ENCODE measurements at places on chromosomes 1 and 21.

GRCh38 chr1:7536891-7537591, 234.1 kb upstream of the VAMP3 start:
- DNase-seq: peak; percentile 26

DNA sequence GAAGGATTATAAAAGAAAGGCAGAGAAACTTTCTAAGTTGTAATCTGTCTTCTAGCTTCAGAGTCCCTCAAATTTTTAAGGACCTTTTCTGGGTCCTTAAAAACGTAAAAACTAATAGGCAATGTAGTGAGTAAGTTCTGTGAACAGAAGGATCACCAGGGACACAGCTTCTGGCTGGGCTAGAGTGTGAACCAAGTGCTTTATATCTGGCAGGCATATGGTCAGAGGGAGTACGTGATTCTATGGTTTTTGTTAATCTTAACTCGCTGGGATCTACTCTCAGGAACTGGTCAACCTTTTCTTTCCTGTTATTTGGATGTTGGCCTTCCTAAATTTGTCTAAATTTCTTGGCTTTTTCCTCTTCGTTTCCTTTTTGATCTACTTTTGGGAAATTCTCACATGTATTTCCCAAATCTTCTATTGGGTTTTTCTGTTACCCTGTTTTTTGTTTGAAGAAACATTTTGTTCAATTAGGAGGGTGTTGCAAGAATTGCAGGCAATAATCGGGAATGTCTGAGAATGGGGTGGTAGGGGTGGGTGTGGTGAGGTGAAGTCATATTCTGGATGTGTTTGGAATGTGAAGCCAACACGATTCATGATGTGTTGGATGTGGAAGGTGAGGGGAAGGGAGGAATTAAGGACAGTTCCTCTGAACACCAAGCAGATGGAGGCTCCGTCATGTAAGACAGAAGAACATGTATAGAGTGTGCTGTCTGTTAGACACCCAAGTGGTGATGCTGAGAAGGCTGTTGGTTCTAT, 193.2 kb downstream of the FMN2 start:
- no peak for DNase-seq

GRCh38 chr1:38827318-38827717, 32.3 kb downstream of the RRAGC start:
- no peak for DNase-seq

DNA sequence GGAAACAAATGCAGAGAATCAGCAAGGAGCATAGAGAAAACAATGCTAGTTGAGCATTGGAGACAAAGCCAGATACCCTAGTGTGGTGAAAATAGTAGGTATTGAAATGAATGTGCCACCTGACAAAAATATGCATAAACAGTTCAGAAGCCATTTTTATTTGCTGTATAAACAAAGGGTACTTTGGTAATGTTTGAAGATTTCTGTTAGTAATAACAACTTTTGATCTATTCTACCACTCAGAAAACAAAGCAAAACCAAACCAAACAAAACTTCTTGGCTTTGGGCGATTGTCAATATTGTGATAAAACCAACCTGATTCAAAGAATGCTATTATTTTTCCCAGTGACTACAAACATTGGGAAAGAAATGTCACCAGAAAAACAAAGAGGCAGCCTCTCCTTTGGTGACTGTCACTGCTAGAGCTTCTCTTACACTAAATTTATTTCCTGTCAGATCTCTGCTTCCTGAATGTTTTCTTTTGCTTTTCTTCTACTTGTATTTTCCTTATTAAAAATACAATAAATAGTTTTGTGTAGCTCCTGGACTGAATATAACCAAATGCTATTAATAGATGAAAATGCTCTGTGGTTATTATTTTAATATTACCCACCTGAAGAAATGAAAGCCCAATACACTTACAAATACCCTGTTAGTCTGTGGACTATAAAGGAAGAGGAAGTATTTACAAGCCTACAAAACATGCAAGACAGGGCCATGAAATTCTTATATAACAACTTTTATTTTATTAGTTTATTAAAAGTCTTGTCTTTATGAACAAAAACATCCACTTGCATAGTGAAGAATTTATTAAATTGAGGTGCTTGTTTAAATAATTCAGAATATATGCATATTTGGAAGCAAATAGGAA, 5.7 kb downstream of the ATP6V1G3 start:
- DNase-seq: no peak

DNA sequence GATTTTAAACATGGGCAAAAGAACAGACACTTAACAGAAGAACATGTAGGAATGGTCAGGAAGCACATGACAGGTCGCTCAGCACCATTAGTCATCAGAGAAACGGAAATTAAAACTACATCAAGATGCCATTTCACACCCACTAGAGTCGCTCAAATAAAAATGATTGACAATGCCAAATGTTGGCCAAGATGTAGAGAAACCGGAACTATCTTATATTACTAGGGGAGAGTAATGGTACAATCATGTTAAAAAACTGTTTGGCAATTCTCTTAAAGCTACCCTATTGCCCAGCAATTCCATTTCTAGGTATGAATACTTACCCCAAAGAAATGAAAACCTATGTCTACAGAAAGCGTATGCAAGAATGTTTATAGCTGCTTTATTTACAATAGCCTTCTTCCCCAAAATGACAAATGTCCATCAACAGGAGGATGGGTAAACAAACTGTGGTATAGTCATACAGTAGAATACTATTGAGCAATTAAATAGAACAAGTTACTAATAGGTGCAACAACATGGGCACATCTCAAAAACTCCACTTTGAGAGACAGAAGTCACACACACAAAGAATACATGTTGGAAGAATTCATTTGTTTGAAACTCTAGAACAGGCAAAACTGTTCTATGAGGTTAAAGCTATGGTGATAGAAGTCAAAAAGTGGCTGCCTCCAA, 92.8 kb downstream of the ETS2 start:
- no peak for DNase-seq

DNA sequence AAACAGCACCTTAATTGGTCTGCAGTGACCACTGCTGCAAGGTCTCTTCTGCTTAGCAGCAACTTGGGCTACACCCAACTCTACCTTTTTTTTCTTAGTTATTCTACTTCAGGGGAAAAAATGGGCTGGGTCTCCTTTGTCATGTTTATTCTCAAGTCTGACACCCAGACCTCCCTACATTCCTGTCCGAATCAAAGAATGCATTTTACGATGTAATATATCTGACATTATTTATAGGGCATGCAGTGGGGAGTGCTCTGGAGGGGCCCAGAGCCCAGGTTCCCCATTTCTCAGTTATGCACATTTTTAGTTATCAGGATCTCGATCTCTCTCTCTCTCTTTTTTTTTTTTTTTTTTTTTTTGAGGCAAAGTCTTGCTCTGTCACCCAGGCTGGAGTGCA, 50.5 kb downstream of the OPTC start:
- no peak for DNase-seq

GRCh38 chr1:184930645-184931044, 43.7 kb downstream of the NIBAN1 start:
- no peak for DNase-seq

DNA sequence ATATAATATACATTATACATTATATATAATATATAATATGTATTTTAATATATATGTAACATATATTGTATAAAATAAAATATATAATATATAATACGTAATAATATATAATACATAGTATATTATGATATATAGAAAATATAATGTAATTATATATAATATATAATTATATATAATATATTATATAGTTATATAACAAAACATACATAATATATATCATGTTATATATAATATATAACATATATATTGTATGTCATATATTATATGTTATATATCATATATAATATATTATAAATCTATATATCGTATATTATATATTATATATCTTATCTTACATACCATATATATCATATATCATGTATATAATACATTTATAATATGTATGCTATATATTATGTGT, 248.2 kb upstream of the TPTE start:
- DNase-seq: no peak

DNA sequence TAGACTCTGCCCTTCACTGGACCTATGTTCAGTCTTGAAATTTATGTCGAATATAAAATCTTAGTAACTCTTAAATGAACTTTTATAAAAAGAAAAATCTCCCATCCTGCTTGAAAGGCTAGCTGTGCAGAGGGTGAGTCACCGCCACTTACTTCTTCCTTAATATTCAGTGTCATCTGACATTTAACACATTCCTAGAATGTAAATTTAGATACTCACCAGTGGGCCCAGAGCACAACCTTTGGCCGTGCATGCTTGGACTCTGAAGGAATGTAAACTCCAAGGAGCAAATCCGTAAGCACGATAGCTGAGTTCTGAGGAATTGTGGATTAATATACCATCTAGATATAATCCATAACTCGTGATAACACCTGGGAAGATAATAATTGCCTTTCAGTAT, 403.3 kb downstream of the KCTD3 start:
- DNase-seq: no peak

DNA sequence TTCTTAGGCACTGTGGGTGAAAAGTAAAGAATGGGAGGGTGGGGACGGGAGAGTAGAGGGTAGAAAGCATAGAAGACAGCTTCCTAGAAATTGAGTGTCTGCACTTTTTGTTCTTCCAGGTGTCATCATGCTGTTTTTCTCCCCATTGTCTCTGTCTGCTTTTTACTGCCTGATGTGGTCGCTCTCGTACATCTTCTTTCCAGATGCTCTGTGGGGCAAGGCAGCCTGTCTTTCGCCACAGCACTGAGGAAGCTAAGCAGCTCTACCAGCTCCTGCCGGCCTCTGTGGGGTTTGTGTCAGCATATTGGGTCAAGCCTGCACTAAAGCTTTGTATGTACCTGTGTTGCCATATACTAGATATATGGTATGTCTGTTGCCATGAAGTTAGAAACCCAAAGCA, 13.2 kb downstream of the TMEM269 start:
- no peak for DNase-seq

DNA sequence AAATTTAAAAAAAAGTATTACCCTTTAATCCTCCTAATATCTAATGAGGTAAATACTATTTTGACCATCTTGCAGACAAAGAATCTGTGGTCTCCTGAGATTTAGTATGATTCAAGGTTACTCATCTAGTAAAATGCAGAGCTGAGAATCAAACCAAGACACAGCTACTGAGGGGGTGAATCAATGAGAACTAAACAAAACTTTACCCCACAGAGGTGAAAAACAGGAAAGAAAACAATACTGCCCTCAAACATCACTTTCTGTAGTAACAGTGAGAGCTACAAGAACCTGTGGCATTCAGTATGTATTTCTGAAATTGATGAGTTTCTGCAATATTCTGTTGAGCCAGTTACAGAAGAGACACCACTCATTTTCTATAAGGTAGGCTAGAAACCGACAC, 85.1 kb downstream of the JAK1 start:
- no peak for DNase-seq

GRCh38 chr1:19372136-19372514, 60.0 kb downstream of the SLC66A1 start:
- DNase-seq: no peak

DNA sequence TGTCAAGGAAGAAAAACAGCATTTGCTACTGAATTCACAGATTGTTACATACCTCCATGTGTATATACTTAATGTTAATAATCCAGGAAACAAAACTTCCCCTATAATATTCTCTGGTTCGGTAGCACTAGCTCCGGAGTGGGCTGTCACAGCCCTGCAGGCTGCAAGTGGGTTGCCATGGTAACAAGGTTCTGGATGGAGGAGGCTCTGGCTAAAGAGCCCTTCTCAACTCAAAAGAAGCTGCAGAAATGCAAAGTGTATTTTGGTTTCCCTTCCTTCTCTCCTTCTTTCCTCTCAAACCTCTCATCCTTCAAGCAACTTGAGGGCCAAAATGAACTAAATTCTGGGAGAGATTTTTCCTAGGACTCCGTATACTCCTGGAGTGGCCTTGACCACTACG, 45.2 kb downstream of the ASTN1 start:
- DNase-seq: no peak

- DNase-seq: no peak
Measured at GRCh38 chr1:84603941-84604830, 29.9 kb upstream of the CTBS start.

- DNase-seq: no peak
Measured at GRCh38 chr1:24957016-24957807, 27.1 kb upstream of the RUNX3 start.

DNA sequence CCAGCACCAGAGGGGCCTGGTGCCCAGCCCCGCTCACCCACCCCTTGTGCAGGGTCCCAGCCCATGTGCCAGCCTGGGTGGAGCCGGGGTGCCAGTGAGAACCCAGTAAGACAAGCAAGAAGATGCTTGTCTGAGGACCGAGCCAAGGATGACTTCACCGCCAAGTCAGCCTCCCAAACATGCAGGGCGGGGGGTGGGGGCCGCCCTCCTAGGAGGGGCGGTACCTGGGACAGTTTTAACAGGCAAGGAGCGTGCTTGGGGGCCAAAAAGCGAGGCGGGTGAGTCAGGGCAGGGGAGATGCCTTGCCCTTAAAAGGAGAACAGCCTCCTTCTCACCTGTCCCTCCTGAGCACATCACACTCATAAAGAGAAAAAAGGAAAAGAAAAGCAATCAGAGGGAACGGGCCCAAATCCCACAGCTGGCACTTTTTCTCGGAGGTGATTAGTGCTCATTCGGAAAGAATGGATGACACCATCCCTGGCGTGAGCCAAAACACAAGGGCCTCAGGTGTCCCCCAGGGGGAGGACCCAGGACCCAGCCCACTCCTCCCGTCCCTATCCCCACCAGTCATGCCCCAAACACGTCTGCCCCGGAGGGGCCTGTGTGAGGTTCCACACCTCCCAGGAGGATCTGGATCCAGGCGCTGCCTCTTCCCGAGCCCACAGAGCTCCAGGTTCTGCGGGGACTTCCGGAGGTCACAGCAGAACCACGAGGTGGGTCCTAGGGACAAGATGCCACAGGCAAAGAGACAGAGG, 77.6 kb upstream of the IFFO2 start:
- DNase-seq: peak; percentile 37

- DNase-seq: no peak
Measured at GRCh38 chr1:93567255-93567918, 114.2 kb downstream of the BCAR3 start.

- no peak for DNase-seq
Measured at GRCh38 chr1:95636897-95637296, 402.9 kb downstream of the RWDD3 start.

GRCh38 chr1:235632506-235633401, 16.8 kb downstream of the GNG4 start:
- DNase-seq: no peak

GRCh38 chr1:97791251-97791650, 129.6 kb downstream of the DPYD start:
- DNase-seq: no peak

- peak; percentile 34 for DNase-seq
Measured at GRCh38 chr1:201329286-201329685, 46.0 kb downstream of the PKP1 start.

- no peak for DNase-seq
Measured at GRCh38 chr1:10888791-10889649, 92.6 kb upstream of the CASZ1 start.

- peak; percentile 54 for DNase-seq
Measured at GRCh38 chr21:38376235-38376634, 119.4 kb downstream of the KCNJ15 start.
